Stimulated activated CD8-positive, alpha-beta memory T cell treated with anti-CD3 and anti-CD28 coated beads, Interleukin-7, amount 100 ng/mL, for 1 hour (primary cell): ENCODE measurements at places on chromosomes 3 and 15.

GRCh38 chr3:191020730-191021396, 158.4 kb upstream of the GMNC start:
- no peak for DNase-seq

DNA sequence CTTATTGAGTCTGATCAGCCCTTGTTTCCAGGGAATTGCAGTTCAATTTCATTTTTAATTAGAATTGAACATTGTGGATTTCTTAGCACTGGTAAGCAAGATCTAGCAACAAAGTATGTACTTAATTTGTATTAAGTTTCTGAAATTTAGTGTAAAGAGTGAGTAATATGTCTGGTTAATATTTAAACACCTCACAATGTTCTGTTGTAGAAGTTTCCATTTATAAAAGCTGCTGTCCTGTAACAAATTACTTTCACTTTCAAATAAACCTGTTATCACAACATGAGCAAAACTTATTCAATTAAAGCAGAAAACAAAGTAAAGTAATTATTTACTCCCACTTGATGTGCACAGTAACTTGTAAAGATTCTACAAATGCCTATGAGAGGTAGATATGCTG, 448.5 kb downstream of the NAALADL2 start:
- no peak for DNase-seq

GRCh38 chr3:188772886-188773285, 398.9 kb upstream of the TPRG1 start:
- DNase-seq = no peak

DNA sequence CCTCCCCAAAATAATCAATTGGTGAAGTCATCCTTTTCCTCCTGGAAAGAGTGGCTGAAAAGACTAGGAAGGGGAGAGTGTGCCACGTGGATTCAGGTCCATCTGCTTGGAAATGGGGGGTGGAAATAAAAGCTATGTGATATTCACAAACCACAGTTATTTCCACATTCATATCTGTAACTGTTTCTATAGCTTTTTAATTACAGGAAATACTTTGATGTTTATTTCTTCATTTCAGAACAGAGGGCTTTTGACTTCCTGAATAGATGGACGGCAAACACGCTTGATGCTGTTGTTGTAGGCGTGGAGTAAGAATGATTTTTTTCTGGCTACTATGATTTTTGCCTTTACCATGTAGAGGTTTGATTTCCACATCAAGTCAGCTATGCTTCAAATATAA, 10.1 kb downstream of the AADACL2 start:
- no peak for DNase-seq

DNA sequence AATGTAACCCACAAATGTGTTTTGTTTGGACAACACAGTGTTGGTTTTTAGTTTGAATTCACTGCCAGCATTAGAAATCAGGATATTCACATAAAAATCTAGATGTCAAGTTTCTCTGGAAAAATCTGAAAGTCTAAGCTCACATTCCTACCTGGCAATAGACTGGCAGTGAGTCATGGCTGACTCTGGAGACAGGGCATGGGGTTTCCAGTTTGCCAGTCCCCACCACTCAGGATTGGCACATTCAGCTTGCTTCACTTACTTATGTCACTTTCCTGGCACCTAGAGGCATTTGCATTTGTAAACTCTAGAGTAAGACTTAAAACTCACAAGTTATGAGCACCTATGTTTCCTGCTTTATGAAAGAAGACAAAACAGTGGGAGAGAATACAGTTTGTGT, 19.1 kb upstream of the SEC61A1 start:
- no peak for DNase-seq

DNA sequence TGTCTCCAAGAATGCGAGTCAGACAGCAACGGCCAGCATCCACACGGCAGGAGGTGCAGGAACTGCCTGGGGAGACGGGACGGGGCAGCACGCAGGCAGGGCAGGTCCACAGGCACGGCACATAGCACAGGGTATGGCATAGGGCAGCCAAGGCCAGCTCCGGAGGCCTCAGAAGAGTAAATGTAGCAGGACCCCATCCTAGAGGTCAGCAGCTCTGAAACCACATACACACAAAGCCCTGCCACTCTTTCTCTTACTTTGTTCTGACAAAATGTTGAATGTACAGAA, 26.9 kb downstream of the ZXDC start:
- no peak for DNase-seq

DNA sequence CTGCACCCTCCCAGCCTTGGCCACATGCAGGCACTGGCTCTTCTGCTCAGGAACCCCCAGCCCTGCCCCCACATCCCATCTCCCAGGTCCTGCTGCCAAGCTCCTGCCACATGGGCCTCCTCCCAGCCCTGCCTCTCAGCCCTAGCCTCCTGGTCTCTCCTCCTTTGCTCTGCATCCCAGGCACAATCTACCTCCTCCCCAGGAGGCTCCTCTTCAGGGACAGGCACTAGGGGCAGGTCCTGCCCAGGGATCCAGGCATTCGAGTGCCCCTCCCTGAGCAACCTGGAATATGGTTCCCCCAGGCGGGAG, 12.4 kb downstream of the DNAJB8 start:
- DNase-seq = no peak

GRCh38 chr3:99108508-99108907, 207.0 kb upstream of the DCBLD2 start:
- no peak for DNase-seq

- DNase-seq = no peak
Observed at GRCh38 chr3:192731233-192731632, 3.9 kb upstream of the FGF12 start.

DNA sequence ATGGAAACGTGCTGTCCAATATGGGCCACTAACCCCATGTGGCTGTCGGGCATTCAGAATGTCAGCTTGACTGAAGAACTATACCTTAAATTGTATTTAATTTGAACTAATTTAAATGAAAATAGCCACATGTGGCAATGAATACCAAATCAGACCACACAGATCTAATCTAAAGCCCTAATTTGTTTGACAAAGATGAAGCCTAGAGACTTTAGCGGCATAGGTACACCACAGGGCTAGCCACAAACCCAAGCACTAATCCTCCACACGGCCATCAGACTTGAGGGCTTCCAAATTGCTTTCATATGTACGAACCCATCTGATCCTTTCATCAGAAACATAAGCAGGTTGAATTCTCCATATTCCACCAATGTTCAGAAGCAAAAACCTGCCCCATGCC, 81.4 kb downstream of the SHQ1 start:
- DNase-seq = no peak

- no peak for DNase-seq
Observed at GRCh38 chr3:51156147-51156546, 228.9 kb upstream of the MANF start.

- no peak for DNase-seq
Observed at GRCh38 chr15:81256916-81257315, 60.2 kb downstream of the IL16 start.

DNA sequence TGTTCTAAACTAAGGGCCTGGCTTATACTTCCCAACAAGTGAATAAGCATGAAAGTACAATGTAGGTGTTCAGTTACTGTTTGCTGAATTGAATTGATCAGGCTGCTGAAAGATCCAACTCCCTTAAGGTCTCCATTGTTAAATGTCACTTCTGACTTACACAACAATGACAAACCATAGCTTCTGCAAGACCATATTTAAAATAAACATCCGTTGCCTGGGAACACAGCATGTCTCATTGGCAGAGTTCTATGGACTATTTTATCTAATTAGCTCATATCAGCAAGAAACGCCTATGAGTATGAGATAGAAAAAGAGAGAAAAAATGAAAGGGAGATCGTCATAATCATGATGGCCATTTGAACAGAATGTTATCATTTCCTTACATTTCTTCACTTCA, 605.4 kb downstream of the FGF12 start:
- DNase-seq = no peak

GRCh38 chr15:79105141-79105540, 14.6 kb upstream of the RASGRF1 start:
- no peak for DNase-seq

DNA sequence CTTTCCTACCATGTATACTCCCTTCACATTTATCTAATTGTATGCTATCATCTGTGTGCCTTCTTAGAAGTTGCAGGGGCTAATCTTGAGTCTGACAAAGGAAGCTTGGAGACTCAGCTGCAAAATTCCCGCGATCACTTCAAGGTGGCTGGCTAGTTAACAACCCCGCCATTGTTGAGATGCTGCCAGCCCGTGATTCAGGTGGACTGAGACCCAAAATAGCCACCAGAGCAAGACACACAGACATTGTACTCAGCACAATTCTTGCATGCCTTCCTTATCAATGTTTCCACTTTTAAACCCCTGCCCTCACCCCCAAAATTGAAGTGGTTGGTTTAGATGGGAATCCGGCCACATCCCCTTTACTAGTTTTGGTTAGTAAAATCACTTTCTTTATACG, 225.8 kb upstream of the ZNF717 start:
- no peak for DNase-seq

- DNase-seq = no peak
Observed at GRCh38 chr3:172536505-172536904, 13.3 kb upstream of the TNFSF10 start.

- no peak for DNase-seq
Observed at GRCh38 chr3:35422836-35423601, 216.3 kb upstream of the ARPP21 start.

DNA sequence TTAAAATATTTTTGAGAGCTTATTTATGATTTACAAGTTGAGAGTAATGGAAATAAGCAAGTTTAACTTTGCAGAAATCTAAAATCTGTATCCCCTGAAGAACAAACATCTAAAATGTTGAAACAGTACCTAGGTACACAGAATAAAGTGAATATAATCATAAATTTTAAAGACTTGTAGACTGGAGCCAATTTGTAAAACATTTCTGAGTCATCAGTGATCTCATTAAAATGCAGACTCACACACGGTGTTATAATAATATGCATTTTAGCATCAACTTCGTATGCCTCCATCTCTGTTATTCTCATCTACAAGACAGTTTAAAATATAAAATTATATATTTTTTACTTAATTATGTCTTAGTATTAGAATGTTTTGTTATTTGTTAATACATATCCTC, 399.5 kb upstream of the GOLIM4 start:
- no peak for DNase-seq

DNA sequence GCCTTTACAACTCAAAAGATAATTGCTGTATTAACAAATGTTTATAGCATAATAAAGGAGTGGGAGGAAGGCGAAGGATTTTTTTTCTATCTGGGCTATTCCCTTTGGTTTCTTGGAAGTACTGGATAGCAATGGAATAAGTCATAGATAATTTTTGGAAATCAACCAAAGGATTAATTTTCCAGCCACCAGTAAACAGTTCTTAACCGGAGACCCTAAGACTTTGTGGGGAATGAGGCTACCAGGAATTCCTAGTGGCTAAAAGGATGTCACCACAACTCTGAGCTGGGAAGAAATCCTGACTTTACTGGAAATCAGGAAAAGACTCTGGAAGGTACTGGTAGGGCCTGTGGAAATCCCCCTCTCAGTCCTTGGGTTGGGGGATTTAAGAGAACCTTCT, 138.4 kb upstream of the RARB start:
- DNase-seq = no peak

DNA sequence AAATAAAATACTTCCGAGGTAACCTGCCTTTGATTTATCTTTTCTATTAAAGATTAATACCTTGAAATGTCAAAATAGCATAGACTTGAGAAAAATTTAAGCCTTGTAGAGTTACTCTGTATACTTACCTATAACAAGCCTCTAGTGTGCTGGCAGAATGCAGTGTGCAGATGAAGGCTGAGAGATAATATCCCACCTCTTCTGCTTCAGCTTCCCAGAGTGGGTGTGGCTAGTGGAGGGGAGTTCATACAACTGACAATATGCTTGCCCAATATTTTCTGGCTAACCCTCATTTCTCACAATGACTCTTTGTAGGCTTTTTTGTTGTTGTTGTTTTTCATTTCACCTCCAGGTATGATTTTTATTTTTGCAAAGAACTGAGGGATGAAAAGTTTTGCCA, 15.7 kb upstream of the ZBTB20 start:
- DNase-seq = no peak
